NCI-H2081 treated with DMSO at 0.1 percent for 48 hours (cell line): ENCODE measurements at places on chromosomes 6 and 20.

DNA sequence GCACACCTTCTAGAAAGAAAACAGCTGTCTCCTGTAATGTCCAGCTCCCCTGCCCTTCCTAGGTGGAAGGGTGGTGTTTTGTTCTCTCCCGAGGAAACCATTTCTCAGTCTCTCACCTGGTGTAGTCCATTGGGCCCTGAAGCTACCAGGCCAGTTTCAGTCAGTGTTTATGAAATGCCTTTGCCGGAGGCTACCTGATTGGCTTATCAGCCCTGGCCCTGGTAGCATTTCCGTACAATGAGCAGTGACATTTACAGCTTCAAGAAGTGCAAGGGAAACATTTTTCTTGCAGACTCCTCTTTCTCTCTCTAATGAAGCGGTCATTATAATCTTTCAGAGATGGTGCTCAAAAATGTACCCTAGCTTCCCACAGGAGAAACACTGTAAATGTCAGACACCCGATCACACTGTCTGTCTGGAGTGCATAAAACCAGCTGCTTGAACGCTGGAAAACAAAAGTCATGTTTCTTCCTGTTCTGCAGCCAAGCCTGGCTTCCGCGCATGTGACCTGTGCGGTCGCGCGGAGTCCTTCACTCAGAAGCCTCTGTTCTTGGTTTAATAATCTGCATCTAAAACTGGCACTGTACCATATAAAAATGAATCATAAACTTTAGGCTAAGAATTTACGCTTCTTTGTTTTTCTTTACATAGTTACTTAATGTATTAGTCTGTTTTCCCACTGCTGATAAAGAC lies 28.4 kb upstream of the SAYSD1 start:
- DNase-seq = no peak

DNA sequence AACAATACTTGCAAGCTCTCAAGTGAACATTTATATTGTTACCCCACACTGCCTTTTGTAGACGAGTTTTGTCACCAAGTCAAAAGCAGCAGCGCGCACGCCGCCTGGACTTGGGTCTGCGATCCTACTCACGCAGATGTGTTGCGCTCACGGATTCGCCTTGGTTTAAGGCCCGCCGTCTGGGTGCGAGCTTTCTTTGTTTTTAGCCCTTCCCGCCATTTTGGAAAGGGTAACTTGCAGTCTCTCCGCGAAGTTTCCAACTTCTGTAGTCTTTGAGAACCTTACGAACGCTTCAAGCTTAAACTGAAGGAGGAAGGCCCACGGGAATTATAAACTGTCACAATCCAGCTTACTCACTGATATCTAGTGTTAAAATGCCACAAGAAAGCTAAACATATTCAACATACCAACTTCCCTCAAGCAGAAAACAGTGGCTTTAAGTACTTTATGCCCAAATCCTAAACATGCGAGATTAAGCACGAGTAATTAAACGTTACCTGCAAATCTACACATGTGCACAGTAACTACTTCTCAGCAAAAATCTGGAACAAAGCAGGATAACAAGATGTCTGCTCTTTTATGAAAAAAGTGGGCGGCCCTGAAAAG lies 80.4 kb upstream of the BTN3A2 start:
- no peak for DNase-seq

DNA sequence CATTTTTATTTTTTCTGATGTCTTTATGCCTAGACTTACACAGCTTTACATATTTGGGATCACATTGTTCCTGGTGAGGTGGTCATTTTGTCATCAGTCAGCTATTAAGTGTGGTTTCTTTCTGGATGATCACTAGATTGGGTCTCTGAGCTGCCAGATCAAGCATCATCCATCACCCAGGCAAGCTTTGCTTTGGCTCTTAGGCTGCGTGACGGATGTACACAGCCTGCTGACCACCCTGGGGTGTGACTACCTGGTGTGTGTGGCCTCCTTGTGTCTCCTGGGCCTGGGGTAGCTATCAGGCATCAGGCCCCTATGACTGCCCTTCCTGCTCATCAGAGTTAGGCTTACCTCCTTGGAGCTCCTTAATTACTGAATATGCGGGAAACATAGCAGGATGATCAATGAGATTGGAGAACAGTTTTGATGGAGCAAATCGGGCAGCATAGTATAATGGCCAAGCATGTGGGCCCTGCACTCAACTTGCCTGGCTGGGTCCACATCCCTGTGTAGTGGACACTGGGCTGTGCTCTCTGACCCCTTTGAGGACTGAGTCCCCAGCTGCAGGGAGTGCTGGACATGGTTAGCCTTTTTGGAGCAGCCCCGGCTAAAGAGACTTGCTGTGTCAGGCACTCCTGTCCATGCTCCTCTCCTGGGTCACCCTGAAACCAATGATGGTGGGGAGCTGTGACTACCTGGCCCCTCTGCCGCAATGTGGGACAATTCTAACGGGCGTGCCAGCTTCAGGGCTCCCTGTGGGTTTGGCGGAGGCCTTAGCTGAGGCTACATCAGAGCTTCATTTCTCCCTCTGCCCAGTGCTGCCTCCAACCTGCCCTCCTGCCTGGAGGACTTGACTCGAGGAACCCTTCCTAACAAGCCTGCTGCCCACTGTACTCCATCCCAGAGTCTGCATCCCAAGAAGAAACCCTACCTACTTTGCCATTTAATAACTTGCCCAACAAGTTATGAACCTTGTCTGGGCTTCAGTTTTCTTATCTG lies 8.2 kb downstream of the DAAM2 start:
- DNase-seq = no peak

- no peak for DNase-seq
Measured at GRCh38 chr20:62285722-62286121, 17.1 kb upstream of the ADRM1 start.

GRCh38 chr6:4253604-4254231 lies 118.3 kb upstream of the ECI2 start:
- DNase-seq = no peak

DNA sequence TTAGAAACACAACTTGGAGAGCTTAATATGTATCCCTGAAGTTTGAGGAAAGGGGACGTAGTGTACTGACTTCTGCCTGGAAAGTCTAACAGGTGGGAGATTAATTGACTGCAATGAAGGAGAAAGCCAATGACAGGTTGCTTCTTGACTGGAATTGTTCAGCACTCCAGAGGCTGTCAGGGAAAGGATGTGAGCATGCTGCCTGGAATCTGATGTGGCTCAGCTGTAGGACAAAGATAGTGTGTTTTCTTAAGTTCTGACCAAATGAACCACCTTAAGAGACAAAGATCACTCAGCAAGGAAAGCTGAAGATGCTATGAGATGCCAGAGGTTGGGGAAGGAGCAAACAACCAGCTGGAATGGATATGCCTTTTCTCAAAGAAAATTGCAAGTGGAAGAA lies 185.8 kb downstream of the PHF3 start:
- no peak for DNase-seq

DNA sequence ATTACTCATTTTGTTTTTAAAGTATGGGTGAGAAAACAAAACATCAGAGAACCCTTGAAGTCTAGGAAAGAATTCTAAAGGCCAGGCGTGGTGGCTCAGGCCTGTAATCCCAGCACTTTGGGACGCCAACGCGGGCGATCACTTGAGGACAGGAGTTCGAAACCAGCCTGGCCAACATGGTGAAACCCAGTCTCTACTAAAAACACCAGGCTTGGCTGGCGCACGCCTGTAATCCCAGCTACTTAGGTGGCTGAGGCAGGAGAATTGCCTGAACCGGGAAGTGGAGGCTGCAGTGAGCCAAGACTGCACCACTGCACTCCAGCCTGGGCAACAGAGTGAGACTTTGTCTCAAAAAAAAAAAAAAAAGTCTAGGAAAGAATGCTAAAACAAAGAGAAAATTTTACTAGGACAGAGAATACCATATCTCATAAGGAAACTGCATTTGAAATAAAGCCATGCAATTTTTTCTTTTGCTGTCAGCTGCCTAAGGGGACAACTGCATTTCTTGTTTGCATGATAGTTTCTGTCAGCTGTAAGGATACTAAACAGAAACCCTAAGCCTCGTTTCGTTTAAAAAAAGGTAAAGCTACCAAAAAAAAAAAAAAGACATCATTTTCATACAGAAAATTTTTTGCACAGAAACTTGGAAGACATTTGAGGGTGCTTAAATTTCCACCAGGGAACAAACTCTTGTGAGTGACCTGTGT lies 32.1 kb downstream of the SMLR1 start:
- DNase-seq = no peak

DNA sequence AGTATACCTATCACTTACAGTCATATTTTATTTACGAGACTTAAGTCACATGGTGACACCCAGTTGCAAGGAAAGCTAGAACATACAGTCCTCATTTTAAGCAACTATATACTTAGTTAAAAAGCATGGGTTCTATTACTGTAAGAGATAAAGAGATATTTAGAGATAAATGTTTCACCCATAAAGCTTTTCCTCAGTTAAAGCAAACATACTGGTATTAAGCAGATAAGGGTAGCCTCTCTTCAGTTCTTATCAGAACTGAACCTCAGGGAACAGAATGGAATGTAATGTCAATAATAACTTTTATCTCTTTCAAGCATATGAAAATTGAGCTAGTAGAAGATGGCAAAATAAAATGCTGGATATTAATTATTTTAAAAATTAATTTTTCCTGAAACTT lies 9.9 kb upstream of the ASCC3 start:
- no peak for DNase-seq

DNA sequence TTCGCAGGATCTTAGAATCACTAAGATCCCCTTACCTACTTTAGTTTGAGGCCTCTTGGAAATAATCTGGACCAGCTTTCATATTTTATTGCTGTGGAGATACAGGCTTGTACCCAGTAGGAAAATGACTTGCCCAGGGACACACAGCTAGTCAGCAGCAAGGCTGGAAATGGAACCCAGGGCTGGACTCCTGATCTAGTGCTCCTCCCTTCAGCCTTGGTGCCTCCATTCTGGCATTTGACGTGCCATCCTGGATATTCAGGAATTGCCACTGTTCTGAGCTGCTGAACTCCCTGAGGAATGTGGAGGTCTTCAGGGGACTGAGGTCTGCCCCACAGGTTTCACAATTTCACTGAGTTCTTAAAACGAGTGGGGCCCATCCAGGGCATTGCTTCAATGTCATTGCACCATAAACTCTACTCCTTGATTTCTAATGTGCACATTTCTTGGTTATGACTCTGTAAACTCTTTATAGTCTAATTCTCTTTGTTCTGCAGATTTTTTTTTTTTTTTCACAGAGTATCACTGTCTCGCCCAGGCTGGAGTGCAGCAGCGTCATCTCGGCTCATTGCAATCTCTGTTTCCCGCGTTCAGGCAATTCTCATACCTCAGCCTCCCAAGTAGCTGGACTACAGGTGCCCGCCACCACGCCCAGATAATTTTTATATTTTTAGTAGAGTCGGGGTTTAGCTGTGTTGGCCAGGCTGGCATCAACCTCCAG lies 26.7 kb upstream of the CDKN1A start:
- DNase-seq = no peak

DNA sequence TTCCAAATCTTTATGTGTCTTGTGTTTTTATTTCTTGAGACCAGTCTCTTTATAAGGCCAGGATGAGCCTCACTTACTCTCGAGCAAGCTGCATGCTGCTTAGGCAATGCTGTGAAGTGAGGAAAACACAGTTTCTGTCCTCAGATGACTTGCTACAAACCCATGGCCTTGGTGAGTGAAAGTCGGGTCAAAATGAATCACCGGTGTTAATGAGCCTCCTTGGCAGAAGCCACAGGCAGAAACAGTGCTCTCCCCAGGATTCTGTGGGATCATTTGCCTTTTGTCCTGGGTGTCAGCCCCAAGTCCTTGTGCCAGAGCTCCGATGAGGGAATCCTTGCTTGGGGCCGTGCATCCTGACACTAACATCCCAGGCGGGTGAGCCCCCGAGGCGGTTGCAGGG lies 482.5 kb downstream of the QKI start:
- DNase-seq = no peak

DNA sequence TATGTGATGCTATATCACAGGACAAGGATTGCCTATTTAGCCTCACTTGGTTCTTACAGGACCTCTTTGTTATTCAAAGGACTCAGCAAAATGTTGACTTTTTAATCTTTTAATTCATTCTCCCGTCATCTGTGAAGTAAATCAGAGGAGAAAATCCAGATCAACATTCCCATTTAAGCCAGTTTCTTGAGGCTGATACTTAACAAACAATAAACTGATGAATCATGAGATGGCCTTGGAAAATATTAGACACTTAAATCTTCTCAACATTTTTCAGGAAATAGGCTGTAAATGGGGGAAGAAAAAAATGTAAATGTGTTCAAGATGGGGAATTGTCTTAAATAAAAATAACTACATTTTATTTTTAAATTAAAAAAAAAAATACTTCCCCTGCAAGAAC lies 55.9 kb upstream of the UBR2 start:
- DNase-seq = no peak

DNA sequence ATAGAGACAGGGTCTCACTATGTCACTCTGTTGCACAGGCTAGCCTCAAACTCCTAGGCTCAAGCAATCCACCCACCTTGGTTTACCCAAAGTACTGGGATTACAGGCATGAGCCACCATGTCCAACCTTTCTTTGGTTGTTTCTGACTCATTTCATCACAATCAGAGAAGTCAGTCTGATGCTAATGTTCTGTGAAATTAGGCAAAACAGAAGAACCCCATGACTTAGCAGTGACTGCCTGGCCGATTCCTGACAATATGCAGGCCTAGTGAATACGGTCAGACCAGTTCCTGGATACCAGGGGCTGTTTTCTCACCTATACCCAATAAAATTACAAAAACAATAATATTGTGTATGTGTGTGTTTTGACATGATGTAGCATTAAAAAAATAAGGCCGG lies 58.8 kb upstream of the BTN3A2 start:
- DNase-seq = no peak

- no peak for DNase-seq
Measured at GRCh38 chr6:20777801-20778200, 243.5 kb downstream of the CDKAL1 start.

- DNase-seq = no peak
Measured at GRCh38 chr6:147001621-147002020, 202.6 kb upstream of the STXBP5 start.

DNA sequence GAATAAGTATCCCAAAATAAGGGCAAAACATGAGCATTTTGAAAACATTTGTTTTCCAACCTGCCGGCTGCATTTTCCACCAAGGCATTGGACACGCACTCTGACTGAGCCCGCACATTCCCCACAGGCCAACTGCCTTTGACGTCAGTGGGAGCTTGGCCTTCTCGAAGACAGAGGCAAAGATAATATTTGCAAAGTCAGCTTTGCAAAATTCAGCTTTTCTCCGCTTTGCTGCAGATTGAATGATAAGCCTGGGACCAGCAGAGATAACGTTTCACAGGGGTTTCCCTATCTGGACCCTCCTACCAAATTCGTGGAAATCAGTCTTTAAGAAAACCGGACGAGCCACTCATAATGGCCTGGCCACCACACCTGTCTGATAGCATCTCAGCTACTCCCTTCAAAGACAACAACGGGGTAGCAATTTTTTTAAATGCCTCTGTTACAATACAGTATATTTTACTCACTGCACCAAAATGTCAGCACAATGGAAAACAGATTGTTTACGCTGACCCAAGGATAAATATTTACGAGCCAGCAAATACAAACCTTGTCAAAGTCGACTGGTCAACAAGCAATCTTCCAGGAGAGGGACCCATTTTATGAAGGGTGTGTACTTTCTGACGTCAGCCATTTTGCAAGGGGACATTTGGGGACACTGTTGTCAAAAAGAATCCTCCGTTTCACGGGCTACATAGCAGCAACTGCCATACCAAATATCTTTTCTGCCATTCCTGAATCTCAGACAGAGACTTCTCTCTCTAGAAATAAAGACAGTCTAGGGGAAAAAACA lies 100.5 kb downstream of the TFAP2A start:
- DNase-seq = no peak
